NCI-H2081 (cell line): ENCODE measurements at places on chromosomes 6 and 20.

- no peak for DNase-seq
Measured at GRCh38 chr20:13336308-13337089, 115.4 kb downstream of the ISM1 start.

GRCh38 chr20:8423482-8423881, 291.4 kb downstream of the PLCB1 start:
- DNase-seq, result no peak

DNA sequence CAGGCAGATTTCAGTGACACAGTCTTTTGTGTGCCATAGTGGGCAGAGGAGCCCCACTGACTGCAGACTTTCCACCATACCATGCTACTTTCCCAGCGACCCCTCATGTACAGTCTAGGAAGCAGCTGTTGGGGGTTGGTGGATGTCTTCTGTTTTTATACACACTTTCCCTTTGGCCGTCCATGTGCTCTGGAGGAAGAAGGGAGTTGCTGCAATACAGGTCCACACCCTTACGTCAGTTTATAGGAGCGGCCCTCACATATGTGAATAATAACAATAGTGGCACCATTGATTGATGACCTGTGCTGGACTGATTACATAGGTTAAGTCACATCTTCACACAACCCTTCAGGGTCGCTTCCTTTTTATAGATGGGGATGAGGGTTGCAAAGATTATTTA, 17.5 kb upstream of the CCN2 start:
- no peak for DNase-seq

DNA sequence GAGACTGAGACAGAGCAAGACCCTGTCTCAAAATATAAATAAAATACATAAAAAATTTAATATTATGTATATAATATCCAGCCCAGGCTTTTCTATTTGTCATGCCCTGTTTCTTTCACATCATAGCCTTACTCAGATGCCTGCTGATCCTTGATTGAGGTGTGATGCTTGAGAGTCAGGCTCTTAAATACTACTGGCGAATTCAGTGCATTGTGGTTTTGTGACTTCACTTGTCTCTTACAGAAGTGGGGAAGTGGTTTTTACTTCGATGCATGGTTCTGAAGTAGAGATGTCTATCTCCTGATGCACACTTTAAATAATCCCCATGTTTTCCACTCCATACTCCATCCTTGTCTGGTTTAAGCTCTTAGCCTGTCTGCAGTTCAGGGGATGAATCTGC, 29.1 kb downstream of the ASXL1 start:
- no peak for DNase-seq

DNA sequence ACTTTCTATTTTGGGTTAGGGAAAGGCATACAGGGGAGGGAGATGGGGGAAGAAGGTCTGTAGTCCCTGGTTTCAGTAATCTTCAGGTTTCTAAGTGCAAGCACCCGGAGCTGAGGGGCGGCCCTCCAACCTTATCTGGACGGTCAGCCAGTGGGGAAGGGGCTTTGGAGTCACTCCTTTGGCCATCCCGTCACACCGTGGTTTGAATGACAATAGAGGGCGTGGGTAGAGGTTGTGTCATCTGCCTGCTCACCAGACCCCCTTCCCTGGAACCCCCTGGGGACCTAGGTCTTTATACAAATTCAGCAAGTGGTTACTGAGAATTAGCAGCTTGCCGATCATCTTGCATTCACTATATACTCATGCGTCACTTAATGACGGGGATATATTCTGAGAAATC, 29.1 kb downstream of the STK35 start:
- no peak for DNase-seq

- no peak for DNase-seq
Measured at GRCh38 chr20:50278684-50279531, 88.3 kb downstream of the CEBPB start.

DNA sequence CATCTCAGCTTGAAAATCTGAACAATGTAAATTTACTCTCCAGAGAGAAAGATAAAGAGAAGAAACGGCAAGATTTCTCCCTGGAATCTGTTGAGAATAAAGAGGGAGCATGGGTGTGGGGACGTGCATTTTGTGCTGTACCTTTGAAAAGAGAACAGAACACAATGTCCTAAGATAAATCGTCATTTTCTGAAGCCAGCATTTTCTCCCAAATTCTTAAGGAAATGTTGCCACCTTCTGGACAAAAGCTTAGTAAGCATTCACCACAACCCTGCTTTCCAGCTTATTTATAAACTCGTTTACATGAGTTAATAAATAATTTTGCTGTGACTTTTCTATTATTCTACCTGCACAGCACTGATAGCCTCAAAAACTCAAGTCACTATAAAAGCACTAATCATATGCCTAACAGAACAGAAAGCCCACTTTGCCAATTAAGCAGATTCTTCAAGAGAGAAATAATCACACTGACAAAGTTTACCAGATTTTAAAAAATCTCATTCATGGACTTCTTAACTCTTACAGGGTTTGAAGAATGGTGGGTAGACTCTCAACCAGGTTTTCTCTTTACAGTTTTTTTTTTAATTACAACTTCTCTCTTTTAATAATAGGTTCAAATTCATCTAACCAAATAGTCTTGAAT, 155.8 kb downstream of the MBOAT1 start:
- DNase-seq, result peak; percentile 75

DNA sequence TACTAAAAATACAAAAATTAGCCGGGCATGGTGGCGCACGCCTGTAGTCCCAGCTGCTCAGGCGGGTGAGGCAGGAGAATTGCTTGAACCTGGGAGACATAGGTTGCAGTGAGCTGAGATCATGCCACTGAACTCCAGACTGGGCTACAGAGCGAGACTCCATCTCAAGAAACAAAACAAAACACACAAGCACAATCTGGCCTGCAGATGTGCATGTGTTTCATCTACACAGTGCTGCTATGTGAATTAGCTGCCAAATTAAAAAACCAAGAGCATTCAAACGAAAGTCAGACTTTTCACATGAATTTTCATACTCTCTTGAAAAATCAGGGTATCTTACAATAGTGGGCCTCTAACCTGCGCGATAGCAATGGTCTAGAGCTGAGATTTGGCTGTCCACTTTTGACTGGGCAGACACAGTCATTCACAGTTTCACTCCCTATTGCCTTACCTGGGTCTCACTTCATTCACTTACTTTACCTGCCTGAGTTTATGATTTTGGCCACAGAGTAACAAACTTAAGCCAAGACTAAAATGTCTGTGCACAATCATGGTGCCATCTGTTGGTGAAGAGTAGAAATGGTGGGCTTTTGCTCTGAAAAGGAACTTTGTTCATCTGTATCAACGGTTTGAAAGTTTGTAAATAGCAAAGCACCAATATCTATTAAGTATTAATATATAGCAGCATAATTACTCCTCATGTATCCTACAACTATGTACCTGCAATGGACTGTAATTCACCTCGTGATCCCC, 138.5 kb upstream of the UST start:
- DNase-seq, result no peak

- no peak for DNase-seq
Measured at GRCh38 chr6:77461796-77462195, 1.5 kb downstream of the HTR1B start.

DNA sequence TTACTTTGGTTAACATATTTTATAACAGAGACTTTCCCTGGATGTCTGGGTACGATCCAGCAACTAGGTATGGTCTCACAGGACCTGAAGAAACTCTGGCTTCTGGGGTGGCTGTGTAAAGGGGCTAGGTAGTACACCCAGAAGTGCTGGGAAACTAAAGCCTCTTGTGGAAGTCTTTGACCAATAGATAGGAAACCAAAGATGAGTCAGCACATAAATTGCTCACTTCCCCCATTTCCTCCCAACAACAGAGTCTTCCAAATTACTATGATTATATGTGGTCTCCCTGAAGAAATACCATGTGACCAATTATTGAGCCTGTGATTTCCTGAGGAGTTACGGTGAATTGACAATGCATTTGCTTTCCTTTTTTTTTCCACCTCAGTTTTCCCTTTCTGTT, 26.8 kb upstream of the TBX18 start:
- no peak for DNase-seq

DNA sequence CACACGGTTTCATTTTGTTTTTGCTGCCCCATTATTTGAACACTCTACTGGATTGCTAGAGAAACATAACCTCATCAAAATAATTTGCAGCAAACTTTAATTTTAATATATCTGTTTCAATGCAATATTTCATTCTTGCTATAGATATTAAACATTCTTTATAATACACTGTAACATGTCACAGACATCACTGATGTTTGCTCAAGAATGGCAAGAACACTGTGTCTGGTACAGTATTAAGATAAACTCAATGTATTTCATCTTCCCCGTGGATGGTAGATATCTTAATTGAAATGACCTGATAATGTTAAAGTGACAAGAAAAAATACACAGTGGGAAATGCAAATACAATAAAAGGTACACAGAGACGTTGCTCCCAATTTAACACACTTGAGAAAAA, 86.0 kb downstream of the PTCHD4 start:
- DNase-seq, result no peak

GRCh38 chr6:26187981-26188635, 100.9 kb downstream of the HFE start:
- no peak for DNase-seq
